ENCODE measurements at places on chromosomes 12 and 14.

- no peak for DNase-seq
These were observed 95.0 kb downstream of the TGFB3 start for GRCh38 chr14:75886636-75887348.

GRCh38 chr12:20274008-20274407 lies 94.3 kb upstream of the PDE3A start:
- no peak for DNase-seq

DNA sequence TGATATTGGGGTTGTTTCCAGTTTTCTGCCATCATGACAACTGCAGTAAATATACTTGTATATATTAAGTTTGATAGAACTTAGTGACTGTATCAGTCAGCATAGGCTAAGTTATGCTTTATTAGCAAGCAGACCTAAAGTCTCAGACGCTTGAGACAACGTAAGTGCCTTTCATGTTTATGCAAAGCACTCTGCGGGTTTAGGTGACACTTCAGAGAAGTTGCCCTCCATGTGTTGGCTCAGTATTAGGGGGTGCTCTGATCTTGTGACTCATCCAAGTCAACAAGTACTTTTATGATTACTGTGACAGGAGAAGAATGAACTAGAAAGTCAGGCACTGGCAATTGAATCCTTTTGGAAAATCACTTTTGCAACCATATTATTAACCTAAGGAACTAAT lies 13.3 kb upstream of the OTOGL start:
- no peak for DNase-seq

DNA sequence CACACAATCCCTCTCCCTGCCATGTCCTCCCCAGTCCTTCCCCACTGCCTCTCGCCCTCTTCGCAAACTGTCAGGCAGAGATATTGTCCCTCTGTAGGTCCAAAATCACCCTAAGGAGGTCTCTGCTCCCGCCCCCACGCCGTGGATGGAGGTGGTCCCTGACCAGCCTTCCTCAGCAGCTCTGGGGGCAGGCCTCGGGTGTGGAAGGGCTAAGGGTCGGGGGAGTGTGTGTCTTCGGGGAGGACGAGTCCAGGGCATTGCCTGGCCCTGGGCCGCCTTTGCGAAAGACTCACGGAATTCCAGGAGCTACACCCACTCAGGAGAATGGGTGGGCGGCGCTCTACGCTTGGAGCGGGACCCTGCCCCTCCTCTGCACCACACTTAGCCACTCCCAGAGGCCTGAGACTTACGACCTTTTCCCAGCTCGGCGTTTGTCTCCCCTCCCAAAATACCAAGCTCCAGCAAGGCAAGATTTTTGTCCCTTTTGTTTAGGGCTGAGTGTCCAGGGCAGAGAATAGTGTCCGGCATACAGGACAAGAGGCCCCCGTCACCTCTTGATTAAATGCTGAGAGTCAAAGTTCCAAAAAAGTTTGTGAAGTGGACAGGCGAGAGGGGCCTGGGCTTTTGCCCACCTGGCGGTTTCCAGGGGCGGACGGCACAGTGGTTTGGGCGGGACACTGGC lies 881 bp downstream of the PYGL start:
- DNase-seq = no peak

DNA sequence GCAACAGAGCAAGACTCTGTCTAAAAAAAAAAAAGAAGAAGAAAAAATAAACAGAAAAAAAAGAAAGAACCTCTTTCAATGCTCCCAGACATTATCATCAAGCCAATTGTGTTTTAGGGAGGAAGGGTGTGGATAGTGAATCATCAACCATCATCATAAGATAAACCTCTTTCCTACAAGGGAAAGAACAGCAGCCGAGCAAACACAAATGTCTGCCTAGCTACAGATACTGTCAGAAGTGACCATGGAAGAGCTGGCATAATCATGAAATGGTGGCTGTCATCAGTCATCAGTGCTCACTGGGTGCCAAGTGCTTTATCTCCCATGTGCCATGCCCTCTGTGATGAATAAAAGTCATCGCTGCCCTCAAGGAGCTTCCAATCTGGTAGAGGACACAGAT lies 46.6 kb downstream of the SLC17A8 start:
- no peak for DNase-seq

GRCh38 chr12:127292736-127293135 lies 974.2 kb upstream of the TMEM132C start:
- no peak for DNase-seq

Measured in GM04503 (cell line).